NCI-H526 (cell line): ENCODE measurements at places on chromosomes 7 and 10.

DNA sequence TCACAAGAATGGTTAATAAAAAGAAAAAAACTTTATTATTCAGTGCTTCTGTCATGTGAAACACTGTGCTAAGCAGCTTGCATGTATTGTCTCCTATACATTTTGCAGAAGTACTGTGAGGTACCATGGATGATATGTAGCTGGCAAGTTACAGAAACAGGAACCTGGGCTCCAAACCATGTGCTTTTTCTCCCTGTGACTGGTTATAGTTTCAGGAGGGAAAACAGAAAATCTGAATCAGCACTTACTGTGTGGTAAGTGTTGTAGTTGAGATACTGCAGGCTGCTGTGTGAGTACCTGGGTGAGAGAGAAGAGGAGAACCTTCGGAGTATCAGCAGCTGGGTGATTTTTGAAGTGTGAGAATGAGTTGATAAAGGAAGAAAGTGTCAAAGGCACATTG is 285.0 kb downstream of the SUGCT start:
- DNase-seq, result no peak

DNA sequence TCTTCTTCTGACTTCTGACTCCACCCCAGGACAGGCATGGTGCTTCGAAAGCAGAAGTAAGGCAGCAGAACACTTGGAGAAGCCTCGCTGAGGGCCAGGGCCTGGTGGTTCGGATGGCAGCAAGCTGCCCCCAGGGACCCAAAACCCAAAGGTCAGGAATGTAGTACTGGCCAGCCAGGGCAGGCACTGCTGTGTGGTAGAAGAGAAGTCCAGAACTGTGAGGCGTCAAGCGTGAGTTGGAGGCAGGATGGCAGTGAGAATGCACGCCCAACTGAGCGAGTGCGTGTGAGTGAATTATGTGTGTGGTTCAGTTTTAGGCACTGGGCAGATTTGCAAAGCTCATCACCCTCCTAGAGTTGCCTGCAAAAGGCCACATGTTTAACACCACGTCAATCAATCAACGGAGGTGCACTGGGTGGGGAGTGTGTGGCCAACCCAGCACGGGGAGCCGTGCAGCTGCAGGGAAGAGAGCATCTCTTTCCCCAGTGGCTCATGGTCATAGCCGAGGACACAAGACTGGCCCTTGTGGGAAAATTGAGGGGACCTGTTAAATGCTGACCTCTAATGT is 144.3 kb downstream of the KCNMA1 start:
- no peak for DNase-seq

DNA sequence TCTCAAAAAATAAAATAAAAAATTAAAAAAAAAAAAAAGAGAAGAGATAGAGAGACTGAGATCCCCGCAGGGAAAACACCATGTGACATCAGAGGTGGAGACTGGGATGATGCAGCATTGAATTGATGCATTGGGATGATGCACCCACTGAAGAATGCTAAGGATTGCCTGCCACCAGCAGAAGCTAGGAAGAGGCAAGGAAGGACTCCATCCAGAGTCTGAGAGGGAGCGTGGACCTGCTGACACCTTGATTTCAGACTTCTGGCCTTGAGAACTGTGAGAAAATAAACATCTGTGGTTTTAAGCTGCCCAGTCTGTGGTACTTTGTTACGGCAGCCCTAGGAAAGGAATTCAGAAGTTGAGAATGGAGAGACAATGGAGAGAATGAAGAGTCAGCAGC is 89.8 kb upstream of the PRPS1L1 start:
- no peak for DNase-seq

GRCh38 chr7:1934017-1934416 is 263.9 kb downstream of the ELFN1 start:
- DNase-seq, result no peak

GRCh38 chr10:82814635-82815034 is 939.6 kb downstream of the NRG3 start:
- no peak for DNase-seq

- peak; percentile 23 for DNase-seq
Observed at GRCh38 chr7:22702516-22702915, 24.5 kb upstream of the IL6 start.

DNA sequence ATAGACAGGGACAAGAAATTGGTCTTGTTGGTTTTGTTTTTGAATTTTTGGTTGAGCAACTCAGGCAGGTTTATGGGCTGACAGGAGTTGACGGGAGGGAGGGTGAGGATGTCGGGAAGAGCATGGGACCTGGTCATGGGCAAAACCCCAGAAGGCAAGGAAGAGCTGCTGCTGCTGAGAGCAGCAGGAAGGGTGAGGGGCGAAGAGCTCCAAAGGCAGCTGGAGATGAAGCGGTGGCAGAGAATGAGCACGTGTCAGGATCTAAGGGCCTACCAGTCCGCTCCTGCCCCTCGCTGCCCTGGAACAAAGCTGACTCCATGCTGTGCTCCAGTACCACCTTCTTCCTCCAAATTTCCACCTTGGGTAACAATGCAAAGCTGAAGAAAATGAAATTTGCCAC is 84.3 kb downstream of the ARHGAP22 start:
- no peak for DNase-seq

DNA sequence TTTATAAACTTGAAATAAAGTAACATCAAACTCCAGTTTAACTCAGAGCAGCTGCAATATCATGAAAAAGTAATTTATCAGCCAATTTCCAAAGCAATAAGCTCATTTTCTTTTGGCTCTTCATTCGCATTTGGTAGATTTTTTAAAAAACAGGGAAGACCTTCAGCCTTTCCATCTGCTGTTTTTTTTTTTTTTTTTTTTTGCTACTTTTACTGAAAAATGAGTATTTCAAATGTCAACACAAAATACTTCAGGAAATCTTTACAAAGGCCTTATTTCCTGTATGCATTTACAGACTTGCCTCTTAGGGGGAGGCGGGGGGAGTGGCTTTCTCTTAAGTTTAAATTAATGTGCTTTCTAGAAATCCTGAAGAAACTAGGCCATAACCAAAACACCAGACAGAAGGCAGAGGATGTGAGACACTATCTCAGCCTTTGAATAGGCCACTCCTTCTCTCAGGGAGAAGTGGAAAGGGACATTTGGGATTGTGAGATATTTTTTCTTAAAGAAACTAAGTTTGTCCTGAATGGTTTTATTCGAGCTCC is 91.8 kb downstream of the COL28A1 start:
- no peak for DNase-seq

- DNase-seq, result no peak
Observed at GRCh38 chr7:132739271-132739955, 163.1 kb upstream of the PLXNA4 start.

GRCh38 chr10:50393784-50394467 is 142.6 kb upstream of the ASAH2 start:
- no peak for DNase-seq

- DNase-seq, result no peak
Observed at GRCh38 chr7:15922002-15922401, 235.5 kb upstream of the MEOX2 start.

DNA sequence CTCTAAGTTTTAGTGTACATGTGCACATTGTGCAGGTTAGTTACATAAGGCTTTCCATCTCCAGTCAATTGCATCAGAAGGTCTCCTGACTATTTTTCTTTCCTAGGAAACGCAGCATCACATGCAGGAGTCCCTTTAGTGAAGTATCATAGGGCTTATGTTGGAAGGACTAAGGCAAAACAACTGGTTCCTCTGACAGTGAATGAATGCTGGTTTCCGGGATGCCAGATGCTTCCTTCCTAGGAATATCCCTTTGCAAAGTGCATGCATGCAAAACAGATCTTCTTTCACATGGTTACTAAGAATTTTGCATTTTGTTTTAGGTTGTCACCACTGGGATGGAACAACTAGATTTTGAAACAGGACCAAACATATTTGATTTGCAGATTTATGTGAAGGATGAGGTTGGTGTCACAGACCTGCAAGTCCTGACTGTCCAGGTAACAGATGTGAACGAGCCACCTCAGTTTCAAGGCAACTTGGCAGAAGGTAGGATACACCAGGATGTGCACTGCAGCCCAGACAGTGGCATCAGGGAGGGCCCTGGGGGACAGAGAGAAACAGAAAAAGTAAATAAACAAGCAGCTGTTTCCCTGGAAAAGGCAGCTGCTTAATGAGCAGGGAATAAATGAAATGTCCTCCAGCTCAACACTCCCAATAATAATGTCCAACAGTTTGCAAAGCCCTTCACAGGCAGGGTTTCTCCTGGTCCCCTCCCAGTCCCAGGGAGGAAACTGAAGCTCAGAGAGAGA is 17.8 kb downstream of the CDHR3 start:
- peak; percentile 89 for DNase-seq

GRCh38 chr10:373015-373414 is 237.8 kb downstream of the ZMYND11 start:
- no peak for DNase-seq

GRCh38 chr7:31121601-31122000 is 69.5 kb downstream of the ADCYAP1R1 start:
- no peak for DNase-seq

DNA sequence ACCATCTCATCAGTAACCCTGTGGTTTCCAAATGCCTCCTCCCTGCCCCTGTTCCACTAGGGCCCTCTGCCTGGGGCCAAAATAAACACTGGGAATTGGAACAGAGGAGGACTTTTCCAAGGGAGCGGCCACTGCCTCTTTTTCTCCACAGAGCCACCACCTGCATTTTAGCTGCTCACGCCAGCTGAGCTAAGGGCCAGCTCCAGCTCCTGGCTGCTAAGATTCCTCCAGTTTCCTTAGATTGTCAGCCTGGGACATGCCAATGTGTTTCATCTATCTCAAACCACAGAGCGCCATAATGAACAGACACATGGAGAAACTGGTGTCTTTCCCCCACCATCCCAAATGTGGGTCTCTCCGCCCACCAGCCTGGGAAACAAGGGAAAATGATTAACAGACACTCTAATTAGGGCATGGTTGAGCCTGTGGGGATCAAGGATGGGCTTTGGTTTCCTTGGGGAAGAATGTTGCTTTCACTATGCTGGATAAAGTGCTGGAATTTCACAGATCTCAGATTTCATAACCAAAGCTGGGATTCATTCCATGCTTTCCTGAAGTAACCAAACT is 52.2 kb downstream of the ASB13 start:
- no peak for DNase-seq

- DNase-seq, result no peak
Observed at GRCh38 chr7:157550300-157551275, 213.8 kb downstream of the DNAJB6 start.

DNA sequence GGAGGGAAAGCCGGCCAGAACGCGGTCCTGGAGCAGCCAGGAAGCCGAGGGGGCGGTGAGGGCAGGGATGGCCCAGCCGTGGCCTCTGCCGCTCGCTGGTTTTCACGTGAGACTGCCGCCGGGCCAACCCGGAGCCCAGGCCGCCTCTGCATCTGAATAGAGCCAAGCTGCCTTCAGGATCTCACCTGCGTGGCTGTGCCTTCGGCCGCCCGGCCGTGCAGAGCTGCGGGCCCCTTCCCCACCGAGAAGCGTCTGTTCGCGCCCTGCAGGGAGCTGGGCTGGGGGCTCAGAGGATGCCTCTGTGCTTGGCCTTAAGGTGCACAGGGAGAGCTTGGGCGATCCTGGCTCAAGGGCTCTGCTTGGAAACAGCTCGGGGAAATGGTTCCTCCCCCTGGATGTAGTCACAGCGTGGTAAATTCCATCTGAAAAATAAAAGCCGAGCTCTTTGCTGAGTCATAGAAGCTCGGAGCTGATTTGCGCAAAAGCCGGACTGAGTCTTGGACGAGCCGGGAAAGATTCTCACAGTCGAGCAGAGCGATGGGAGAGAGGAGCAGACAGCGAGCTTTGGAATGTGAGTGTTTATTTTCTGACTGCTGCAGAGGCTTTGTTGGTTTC is at the start of gene JAKMIP3:
TSS of gene JAKMIP3 (plus strand) at position 456 of the 615 bp plus-strand sequence. CDS start 38,863 bp downstream, outside the sequence.
- DNase-seq, result peak; percentile 43

GRCh38 chr10:97518301-97519043 is 19.7 kb downstream of the UBTD1 start:
- no peak for DNase-seq

DNA sequence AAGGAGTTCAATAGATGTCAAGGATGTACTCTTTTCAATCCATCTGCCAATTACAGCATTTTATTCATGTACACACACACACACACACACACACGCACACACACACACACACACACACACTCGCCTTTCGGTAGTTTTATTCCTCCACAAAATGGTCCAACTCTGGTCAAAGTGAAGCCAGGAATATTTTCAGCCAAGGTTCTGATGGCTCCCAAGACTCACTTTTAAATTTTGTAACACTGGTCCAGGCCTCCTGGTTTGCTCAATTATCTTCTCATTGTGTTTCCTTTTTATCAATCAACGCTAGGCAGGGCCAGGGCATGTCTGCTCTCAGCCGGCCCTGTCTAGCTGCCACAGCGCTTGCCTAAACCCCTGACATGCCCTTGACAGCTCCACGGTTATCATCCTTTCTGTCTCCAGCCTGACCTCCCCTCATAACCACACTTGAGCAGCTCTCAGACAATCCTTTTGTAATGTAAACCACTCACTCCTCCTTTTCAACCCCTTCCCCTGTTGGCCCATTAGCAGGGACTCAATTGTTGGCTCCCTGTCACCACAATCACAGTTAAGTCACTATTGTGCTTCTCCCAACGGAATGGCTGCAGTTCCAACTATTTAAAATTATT is 115.1 kb downstream of the ICA1 start:
- DNase-seq, result no peak

DNA sequence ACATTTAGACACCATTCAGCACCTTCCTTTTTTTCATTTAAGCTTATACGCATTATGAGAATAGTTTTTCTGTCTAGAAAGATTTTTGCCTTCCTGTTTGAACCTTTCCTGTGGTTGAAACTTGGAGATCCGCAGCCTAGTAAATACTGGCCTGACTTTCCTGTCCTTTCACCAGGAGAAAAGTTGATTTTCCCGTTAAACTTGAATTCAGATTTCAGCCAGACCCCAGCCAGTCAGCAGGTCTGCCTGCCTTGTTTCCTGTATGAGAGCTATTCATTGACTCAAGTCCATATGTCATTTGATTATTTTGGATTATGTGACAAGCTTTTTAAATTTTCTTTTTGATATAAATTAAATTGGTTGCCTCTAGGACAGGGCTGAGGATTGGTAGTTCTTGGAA is 71.5 kb downstream of the EVX1 start:
- no peak for DNase-seq
